GM10248 (cell line): ENCODE measurements at places on chromosomes 1 and 21.

DNA sequence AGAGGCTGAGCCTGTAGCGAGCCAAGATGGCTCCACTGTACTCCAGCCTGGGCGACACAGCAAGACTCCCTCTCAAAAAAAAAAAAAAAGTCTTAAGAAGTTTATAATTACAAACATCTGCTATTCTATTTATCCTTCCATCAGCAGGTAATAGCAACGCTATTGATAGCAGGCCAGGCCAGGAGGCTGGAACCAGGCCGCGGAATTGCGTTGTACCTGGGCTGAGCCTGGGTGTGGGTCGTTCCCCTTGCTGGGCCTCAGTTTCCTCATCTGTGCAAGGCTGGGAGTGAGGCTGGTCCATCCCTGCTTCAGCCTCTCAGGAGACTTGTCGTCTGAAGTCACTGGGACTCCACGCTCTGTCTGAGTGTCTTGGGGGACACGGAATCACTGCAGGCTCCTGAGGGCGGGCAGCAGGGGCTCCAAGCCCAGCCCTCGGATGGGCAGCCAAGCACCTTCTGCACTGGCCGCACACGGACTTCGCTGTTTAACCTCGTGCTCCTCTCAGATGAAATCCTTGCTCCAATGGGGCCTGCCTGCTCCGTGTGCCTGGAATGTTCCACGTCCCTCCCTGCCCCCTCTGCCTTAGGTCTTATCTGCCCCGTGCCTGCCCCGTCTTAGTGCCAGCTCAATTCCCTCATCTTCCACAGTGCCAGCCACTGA lies 103.9 kb upstream of the C1orf174 start:
- DNase-seq, result no peak

DNA sequence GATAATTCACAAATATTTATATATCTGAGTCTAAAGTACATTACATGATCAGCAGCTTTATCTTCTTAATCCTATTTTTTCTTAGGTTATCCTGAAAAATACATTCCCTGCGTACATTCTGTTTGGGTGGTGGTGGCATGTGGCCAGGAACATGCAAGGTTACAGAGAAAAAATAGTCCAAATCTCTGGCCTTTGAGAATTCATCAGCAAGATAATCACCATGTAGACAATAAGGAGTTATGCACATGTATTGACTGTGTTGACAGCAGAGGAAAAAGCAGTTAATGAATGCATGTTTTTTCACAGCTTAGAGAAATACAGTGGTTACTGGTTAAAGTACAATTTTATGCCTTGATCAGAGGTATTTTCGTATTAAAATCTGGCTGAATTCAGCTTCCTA lies 49.0 kb downstream of the ABCA4 start:
- no peak for DNase-seq

GRCh38 chr1:114467491-114467890 lies 43.5 kb downstream of the TRIM33 start:
- DNase-seq, result peak; percentile 22

- DNase-seq, result peak; percentile 56
Observed at GRCh38 chr1:212158912-212159796, 123.6 kb downstream of the DTL start.

DNA sequence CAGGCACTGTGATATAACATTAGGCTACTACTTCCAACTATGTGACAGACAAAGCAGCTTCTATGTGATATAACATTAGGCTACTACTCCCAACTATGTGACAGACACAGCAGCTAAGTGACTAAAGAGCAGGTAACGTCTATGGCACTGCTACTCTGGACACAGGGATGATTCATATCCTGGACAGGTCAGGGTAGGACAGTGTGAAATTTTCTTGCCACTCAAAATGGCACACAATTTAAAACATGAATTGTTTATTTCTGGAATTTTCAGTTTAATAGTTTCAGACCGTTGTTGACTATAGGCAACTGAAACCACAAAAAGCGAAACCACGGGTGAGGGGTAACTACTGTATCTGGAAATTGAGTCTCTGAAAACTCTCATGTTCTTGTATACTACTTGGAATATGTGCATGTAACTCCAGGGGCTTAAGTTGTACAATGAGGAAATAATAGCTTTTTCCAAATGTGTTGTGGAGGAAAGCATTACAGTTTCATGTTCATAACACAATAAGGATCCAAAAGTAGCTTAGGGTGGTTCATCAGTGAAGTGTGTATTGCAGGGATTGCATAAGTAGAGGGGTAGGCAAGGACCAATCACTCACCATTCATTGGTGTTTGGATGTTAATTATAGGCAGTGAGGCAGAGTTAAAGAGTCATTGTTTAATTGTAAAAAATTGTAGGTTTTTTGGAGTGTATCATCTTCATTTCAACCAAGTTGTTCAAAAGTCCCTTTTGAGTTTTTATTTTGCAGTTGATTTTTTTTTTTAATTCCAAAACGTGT lies 5.3 kb downstream of the DTL start:
- no peak for DNase-seq

DNA sequence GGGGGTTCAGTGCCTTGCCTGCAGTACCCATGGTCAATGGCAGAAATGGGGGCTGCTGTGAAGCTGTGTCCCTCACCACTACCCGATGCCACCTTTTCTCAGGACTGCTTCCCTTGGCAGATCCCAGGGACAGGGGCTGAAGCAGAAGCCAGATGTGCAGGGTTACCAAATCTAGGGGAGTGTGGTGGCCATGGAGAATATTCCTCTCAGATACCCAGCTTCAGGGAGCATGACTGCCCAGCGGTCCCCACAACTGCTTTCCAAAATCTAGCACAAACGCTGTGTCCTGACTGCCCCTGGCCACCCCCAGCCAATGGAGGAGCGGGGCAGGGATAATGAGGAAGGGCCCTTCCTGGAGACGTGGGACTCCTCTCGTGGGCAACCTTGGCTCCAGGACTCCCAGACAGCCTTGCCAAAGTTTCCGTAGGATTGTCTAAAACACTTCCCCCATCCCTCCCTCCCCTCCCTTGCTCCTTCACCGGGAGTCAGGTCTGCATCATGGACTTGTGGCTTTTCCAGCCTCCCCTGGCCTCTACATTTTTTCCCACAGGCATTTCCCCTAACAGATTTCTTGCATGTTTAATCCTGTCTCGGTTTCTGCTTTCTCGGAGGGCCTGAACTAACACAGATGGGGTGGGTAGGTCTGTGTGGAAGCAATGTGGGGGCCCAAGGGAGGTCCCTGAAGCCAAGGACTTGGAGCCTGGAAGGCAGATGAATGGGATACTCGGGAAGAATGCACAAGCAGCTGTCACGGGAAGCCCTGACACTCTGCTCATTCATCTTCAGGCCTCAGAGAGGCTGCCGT lies 80.5 kb downstream of the OMA1 start:
- no peak for DNase-seq

DNA sequence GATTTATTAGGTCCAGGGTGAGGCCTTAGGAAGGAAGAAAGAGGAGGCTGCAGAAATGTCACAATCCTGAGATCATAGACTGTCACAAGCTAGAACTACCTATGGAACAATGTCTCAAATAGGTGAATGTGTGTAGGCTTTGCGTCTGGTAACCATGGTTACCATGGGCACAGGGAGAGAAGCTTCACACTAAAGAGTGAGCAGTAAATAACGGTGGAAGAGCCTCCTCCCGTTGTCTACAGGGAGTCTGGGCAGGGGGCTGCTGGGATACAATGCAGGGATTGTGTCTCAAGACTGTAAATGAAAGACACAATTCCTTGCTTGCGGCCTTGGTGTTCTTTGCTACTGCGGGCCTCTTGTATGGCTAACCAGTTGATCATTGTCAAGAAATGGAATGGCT lies 28.2 kb upstream of the KCNJ6 start:
- DNase-seq, result no peak

GRCh38 chr1:192592981-192593708 lies 17.6 kb downstream of the RGS1 start:
- DNase-seq, result no peak
